G401 (cell line): ENCODE measurements at places on chromosomes 6 and 20. TPM values are rescaled to one million over a fixed set of nuclear protein-coding genes. Genes with fewer than 3 reads are reported as not detected.
A peak's percentile ranks its signal among the peaks of the same experiment; 100 is the strongest.

PTK7 gene
- total RNA-seq, result 237 and 257 TPM in 2 replicates

ZC3H12D gene
- not detected in 2 replicates for total RNA-seq

IL17A gene
- not detected in 2 replicates for total RNA-seq

GRCh38 chr20:39799366-39799965 is 837.3 kb downstream of the DHX35 start:
- no peak for DNase-seq

GRCh38 chr20:63272105-63273058 is at the start of gene ARFGAP1:
Gene ARFGAP1, plus strand, starts transcription at chr20:63272813. Its CDS starts 2,768 bp downstream, at chr20:63275581.
- peak; percentile 88 for DNase-seq

DNA sequence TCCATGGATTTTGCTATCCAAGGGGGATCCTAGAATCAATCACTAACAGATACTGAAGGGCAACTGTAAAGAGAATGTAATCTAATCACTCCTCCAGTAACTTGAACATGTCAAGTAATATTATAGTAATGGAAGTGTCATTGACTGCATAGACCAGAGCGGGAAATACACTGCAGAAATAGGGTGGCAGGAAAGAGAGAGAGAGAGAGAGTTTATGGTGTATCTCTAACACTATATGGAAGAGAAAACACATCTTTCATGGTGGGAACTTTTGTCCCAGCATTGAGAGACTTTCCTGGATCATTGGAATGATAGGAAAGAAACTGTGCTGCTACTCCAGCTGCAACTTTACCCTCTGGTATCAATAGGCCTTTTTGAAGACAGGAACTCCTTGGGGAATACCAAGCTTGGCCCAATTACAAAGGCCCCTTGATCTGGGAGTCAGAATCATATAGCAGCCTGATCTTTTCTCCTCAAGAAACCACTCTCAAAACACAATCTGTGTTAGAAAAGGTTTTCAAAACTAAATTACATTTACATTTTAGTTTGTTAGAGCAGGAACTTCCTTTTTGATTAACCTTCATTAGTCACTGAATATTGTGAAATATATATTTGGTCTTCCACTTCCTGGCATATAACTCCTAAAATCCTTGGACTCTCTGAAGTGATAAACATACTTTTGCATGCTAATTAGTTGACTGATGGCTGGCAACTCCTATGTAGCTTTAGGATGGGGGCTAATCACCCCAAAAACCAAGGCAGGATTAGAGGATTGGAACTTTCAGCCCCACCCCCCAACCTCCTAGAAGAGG is 29.5 kb upstream of the RNGTT start:
- no peak for DNase-seq

GINS1 gene
- 25.2 and 40.0 TPM in 2 replicates for total RNA-seq
